ENCODE measurements at places on chromosomes 6 and 20.

GRCh38 chr20:54557806-54558590 lies 82.6 kb downstream of the DOK5 start:
- no peak for DNase-seq

DNA sequence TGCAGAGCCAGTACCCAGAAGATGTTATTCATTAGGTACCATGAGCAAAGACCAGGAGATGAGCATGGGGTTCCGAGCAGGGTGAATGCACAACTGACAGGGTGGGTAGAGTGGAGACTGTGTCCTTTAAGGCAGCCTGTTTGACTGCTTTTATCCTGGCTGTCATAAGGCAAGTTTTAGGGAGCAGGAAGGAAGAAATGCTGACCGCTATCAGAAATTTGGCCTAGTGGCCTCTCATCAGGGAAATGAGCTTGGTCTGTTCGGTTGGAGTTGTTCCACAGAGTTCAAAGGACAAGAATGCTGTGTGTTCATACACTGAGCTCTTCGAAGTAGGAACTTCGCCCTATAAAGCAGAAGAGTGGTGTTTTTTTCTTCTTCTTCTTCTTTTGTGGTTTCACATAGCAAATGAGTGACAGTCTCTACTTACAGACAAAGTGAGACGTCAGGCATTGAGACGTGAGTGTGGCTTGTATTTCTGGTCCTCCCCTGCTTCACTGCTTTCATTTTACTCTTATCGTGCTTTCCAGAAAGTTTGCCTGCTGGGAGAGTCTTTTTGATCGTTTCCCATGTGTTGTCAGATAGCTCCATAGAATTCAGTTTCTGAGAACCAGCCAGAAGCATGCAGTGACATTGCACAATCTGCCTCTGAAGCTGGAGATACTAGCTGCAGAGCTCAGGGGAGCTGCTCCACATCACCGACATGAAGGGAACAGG lies at the start of gene CASS4:
Gene CASS4 (plus strand): TSS at position 502 of the 714 bp plus-strand sequence. CDS start 199 bp downstream, at position 701.
- DNase-seq: no peak

GRCh38 chr20:48928832-48929725 lies 7.6 kb downstream of the ARFGEF2 start:
- no peak for DNase-seq

DNA sequence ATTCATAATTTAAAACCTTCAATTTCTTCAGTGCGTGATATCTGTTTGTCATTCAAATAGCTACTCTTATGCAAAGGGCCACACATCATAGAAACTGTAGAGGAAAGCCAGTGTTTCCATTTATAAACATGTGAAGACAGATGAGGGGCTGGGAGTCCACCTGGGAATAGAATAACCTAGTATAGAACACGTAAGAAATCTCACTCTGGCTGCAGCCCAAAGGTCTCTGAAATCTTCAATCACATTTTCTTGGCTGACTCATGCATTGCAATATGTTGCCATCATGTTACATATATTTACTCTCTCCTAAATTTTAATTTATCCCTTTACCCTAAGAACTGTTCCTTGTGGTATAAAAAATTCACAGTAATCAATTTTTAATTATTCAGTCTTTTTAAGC lies 123.2 kb downstream of the ELOVL4 start:
- no peak for DNase-seq

DNA sequence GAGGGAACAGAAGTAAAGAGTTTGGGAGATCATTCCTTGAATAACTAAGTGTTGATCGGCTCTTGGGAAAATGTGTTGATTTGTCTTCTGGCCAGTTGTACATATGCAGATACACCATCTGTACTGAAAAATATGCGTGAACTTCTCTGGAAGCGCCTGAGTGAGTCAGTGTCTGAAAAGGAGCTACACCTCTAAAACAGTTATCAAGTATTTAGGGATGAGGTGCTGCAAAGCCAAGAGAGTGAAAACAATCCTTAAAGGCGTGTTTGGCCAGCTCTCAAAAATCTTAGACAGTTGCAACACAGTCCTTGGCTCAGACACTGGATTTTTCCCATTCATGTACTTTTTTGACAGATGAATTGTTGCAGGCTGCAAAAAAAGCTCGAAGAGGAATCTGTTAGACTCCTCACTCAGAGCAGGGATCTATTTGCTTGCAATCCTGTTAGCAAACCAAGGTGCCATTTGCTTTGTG lies 61.3 kb downstream of the BMP6 start:
- peak; percentile 39 for DNase-seq

- DNase-seq: no peak
Observed at GRCh38 chr20:12315652-12316051, 398.0 kb downstream of the BTBD3 start.

DNA sequence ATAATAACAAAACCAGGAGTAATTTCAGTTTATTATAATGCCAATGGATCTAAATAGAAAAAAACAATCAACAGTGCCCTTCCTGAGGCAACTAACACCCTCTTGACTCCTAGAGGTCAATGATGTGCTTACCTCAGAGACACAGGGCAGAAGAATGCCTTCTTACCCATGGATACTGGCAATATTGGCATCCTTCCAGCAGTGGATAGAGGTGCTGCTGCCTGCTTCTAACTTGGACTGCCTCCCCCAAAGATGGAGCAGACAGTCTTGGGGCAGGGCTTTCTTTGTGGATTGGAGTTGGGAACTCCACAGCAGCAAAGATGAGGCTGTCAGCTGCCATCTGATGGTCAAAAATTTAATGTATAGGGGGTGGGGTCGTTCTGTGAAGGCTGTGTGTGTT lies 78.7 kb downstream of the AK9 start:
- no peak for DNase-seq

- DNase-seq: no peak
Observed at GRCh38 chr20:38805958-38806854, 709 bp downstream of the PPP1R16B start.

- DNase-seq: no peak
Observed at GRCh38 chr20:47574616-47575364, 73.1 kb downstream of the NCOA3 start.

DNA sequence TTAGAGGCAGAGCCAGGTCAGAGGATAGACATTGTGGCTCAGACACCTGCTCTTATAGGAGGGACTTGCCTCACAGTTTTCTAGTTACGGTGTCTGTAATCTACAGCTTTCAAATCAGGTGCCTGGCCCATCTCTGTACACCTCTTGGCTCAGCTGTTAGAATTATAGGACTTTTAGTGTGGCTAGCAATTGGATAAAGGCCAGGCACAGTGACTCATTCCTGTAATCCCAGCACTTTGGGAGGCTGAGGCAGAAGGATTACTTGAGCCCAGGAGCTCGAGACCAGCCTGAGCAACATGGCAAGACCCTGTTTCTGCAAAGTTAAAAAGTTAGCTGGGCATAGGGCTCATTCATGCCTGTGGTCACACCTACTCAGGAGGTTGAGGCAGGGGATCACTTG lies 20.0 kb downstream of the BRPF3 start:
- DNase-seq: no peak

DNA sequence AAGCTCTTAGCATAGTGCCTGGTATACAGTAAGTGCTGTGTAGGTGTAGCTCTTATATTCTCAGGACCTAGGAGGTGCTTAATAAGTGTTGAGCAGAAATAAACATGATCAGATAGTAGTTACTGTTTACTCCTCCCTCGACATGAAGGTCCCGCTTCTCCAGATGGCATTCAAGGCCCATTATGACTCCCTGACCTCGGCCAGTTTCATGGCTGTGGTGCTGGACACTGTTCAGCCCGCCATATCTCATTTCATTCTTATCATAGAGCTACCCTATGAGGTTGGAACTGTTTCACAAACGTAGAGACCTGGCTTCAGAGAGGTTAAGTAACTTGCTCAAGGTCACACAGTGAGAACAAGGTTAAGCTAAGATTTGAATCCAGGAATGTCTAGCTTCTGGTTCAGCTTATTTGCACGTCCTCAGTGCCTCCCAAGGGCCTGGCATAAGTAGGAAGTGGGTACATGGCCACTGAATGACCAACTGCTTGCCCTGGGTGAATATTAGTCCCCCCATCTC lies 39.0 kb downstream of the CD40 start:
- no peak for DNase-seq

DNA sequence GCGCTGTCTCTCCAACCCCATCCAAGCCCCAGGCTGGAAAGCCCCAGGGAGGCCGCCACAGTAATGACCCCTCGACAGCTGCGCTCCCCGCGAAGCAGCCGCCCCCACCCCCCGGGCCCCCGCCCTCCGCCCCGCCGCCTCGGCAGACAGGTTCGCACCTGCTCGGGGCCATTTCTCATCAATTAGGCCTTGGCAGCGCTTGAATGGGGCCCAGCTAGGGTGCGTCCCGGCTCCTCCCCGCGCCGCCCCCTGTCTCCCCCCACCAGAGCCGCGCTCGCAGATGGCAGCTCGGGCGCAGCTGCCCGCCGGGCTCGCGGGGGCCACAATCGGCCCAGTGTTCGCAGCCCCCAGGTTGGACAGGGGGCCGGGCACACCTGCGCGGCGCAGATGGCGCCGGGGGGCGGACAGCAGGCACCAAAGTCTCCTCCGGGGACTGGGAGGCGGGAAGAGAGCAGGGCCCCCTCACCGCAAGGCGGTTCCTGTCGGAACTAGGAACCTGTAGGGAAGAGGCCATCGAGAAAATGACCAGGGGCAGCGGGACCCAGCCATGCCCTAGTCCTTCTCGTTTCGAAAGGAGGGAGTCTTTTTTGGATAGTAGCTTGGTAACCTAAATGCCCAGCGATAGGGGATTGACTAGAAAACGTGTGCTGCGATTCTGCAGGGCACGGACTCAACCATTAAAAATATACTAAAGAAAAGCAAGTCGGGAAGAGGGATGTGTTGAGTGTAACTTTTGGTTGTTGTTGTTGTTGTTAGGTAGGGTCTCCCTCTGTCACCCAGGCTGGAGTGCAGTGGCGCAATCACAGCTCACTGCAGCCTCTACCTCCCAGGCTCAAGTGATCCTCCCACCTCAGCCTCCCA lies 83.2 kb upstream of the EYA2 start:
- no peak for DNase-seq

GRCh38 chr6:158005626-158006180 lies 24.0 kb downstream of the SYNJ2 start:
- no peak for DNase-seq

DNA sequence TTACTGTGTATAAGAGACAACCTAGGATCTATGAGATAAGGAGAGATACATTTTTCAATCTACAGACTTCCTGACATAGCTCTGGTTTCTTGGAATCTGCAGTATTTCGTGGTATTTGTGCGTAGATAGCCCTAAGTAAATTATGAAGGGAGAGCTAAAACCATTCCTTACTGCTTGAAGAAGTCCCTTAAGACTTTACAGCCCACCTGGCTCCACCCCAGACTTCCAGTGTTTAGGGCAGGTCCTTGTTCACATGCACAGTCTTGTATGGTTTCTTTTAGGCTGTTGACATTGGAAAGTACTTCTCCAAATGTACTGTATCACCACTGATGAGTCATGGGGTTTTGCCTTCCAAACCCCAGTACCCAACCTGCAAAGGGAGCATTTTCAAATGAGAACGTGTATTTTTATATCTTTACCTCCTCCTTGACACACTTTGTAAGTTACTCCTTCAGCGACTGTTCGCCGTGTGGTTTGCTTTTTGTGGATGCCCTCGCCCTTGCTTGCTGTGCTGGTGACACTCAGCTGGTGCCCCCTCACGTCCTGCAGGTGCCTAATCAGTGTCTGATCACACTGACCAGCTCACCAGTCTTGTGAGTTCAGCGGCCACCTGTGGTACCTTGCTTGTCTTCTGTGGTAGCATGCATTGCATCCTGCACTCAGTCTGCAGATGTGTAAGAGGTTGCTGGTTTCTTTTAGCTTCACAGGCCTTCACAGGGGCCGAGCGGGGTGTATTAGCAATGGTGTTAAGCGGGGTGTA lies 73.3 kb downstream of the IGF2R start:
- DNase-seq: no peak

- DNase-seq: no peak
Observed at GRCh38 chr6:35491558-35492257, 5.2 kb downstream of the TEAD3 start.

- no peak for DNase-seq
Observed at GRCh38 chr6:153595903-153596302, 443.1 kb upstream of the OPRM1 start.

DNA sequence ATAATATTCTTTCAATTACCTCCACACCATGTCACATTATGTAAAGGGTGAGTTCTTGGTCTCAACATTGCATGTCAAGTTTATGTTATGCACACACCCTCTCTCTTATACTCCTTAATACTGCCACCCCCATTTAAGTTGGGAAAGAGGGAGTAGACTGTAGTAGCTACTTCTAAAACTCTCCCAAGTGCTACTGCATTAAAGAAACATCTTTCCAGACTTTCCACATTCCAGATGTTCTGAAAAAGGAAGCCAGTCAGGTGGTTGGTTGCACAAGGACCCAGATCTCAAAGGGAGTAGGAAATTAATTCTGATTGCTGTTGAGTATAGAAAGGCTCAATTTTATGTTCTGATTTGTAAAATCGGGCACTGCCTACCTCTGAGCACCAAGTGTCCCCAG lies 419.5 kb downstream of the CD83 start:
- DNase-seq: no peak

DNA sequence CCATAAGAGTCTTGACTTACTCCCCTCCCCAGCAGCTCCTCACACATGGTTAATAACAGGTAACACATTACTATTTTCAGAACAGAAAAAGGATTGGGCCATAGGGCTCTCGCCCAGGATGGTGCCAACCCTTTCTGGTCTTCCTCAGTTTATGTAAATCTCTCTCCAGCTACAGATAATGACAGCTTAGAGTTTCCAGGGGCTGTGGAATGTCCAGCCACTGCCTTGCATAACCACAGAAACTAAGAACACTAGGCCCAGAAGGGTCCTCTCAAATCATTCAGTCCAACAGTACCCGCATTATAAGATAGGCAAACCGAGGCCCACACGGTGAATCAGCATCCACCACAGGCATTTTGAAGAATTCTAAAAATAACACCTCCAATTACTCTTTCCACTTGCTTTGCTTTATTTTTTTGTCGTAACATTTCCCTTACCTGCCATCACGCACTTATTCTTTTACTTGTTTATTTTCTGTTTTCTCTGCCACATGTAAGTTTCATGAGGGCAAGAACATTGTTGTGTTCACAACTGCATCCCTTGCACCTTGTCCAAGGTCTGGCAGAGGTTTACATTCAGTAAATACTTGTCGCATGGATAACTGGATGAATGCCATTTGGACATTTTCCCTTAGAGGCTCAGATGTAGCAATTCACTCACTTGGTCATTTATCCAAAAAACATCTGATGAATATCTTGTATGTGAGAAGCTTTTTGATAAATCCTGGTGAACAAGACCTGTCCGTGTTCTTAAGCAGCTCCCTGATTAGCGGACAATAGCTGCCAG lies 6.4 kb upstream of the SDC4 start:
- no peak for DNase-seq

DNA sequence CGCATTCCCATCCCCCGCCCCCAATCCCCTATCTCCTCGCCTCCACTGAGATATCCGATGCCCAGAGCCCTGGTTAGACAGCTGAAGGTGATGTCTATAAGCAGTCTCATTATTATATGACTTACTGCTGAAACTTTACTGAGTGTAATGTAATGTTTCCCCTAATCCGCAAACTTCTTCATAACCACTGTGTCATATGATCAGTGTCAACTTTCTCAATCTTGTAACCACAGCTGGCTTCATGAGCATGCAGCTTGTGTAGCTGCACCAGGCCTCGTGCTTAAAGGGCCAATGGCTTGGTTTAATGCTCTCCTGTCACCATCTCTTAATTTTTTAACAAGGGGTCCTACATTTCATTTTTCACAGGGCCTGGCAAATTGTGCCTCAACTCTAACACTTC lies 8.1 kb downstream of the ASIP start:
- peak; percentile 24 for DNase-seq

- no peak for DNase-seq
Observed at GRCh38 chr6:14757014-14757413, 488.9 kb upstream of the JARID2 start.

- no peak for DNase-seq
Observed at GRCh38 chr6:118780668-118781067, 113.3 kb upstream of the ASF1A start.
